HepG2 (cell line): ENCODE measurements at places on chromosomes 1 and 21. TPM values are rescaled to one million over a fixed set of nuclear protein-coding genes. Genes with fewer than 3 reads are reported as not detected.

GRCh38 chr1:176149939-176150807 is 56.9 kb downstream of the COP1 start:
- H3K4me3 ChIP-seq: peak overlapping the region; percentile 37
- H3K4me1 ChIP-seq: peaks cover 44% of the 10 kb centered on the region
- H3K27ac ChIP-seq: peak overlapping the region; percentile 91
- peak; percentile 96 for DNase-seq
- peaks cover 5% of the 10 kb centered on the region for H3K36me3 ChIP-seq

The ZNF593OS gene
- not detected in 2 replicates for total RNA-seq

GRCh38 chr1:37599940-37600339 is 4.2 kb upstream of the GNL2 start:
- peaks cover 10% of the 10 kb centered on the region for H3K4me1 ChIP-seq
- peaks cover 52% of the 10 kb centered on the region; the same call in 2 of the 3 replicates for H3K27me3 ChIP-seq
- H3K36me3 ChIP-seq: no peaks in the 10 kb centered on the region
- DNase-seq: no peak
- no peak overlapping the region for H3K4me3 ChIP-seq

GRCh38 chr1:85494074-85494903 is 29.3 kb upstream of the DDAH1 start:
- no peak overlapping the region for H3K4me3 ChIP-seq
- H3K27ac ChIP-seq: no peak overlapping the region
- H3K27me3 ChIP-seq: no peaks in the 10 kb centered on the region
- no peaks in the 10 kb centered on the region for H3K36me3 ChIP-seq

The OR2L13 gene
- not detected in 2 replicates for total RNA-seq

GRCh38 chr1:41516168-41517061 is 31.9 kb upstream of the EDN2 start:
- H3K36me3 ChIP-seq: no peaks in the 10 kb centered on the region
- peak; percentile 55 for DNase-seq
- peaks cover 21% of the 10 kb centered on the region; the same call in 1 of the 3 replicates for H3K27me3 ChIP-seq
- no peak overlapping the region for H3K4me3 ChIP-seq
- H3K4me1 ChIP-seq: 0 out of 2 replicates have a peak, but pooled peaks cover 5% of the 10 kb centered on the region

DNA sequence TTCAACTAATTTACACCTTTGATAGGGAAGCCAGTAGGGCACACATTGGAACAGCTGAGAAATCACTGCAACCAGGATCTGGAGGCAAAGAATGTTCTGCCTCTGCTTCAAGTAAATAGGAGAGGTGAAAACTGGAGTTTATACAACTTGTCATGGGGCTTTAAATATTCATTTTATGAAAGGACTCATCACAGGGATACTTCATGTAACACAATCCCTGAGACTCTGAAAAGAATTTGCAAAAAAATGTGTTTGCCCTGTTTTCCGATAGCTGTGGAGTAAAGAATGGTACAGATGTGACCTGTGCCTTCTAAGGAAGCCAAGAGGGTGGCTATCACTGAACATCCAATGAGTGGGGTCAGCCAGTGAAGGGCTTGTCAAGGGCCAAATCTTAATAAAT is 152.0 kb downstream of the LMX1A start:
- no peak for DNase-seq
- no peaks in the 10 kb centered on the region for H3K4me1 ChIP-seq
- H3K4me3 ChIP-seq: no peak overlapping the region
- no peaks in the 10 kb centered on the region for H3K27me3 ChIP-seq
- no peak overlapping the region for H3K27ac ChIP-seq
- H3K36me3 ChIP-seq: no peaks in the 10 kb centered on the region

The INTS3 gene
- total RNA-seq: 14.7 and 17.2 TPM in 2 replicates

- H3K27ac ChIP-seq: no peak overlapping the region
- H3K27me3 ChIP-seq: no peaks in the 10 kb centered on the region
- no peak for DNase-seq
- no peaks in the 10 kb centered on the region for H3K4me1 ChIP-seq
These were observed 39.7 kb upstream of the LYST start for GRCh38 chr1:235906436-235906835.

DNA sequence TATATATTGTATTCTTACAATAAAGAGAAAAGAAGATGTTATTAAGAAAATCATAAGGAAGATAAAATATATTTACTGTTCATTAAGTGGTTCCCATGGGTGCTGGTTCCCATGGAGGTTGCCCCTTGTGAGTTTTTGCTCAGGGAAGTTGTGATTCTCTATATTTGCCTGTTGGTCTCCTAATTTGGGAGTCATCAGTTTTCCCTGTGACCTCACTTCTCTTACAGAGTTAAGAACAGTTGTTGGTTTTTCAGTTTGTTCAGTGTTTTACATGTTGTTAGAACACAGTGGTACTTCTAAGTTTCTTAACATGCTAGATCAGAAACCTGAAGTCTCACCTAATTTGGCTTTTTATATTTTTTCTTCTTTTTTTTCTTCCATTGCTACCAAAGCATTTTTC is 109.2 kb downstream of the OSBPL9 start:
- H3K36me3 ChIP-seq: no peaks in the 10 kb centered on the region
- H3K4me3 ChIP-seq: no peak overlapping the region
- no peak overlapping the region for H3K27ac ChIP-seq
- DNase-seq: no peak

GRCh38 chr1:38026592-38027200 is 14.2 kb downstream of the UTP11 start:
- H3K4me3 ChIP-seq: no peak overlapping the region
- H3K27ac ChIP-seq: no peak overlapping the region
- H3K36me3 ChIP-seq: peaks cover 15% of the 10 kb centered on the region
- H3K27me3 ChIP-seq: no peaks in the 10 kb centered on the region
- H3K4me1 ChIP-seq: peaks cover 22% of the 10 kb centered on the region

- H3K4me3 ChIP-seq: no peak overlapping the region
- H3K27ac ChIP-seq: no peak overlapping the region
- H3K27me3 ChIP-seq: no peaks in the 10 kb centered on the region
- H3K36me3 ChIP-seq: peaks cover 70% of the 10 kb centered on the region
- DNase-seq: no peak
These were observed 28.1 kb downstream of the ACBD3 start for GRCh38 chr1:226158457-226158856.

The MMEL1 gene
- total RNA-seq: not detected in 2 replicates

DNA sequence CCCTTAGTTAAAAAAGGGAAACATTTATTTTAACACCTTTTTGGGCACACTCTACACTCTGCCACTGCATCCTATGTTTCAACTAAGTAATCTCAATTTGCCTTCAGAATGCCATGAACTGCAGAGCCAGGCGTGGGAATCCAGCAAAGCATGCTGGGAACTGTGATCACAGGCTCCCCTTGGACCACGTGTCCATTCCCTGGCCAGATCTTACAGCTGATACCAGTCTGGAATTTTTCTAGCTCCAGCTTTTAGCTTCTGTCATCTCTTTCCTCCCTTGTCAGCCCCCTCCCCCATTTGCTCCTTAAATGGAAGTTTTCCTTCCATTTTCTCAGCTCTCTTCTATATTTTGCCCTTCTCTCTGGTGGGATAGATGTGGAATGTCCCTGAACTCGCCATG is 29.4 kb downstream of the RCSD1 start:
- H3K4me1 ChIP-seq: no peaks in the 10 kb centered on the region
- DNase-seq: no peak
- no peak overlapping the region for H3K4me3 ChIP-seq
- no peak overlapping the region for H3K27ac ChIP-seq

GRCh38 chr1:67740543-67740942 is 55.5 kb downstream of the GADD45A start:
- H3K27ac ChIP-seq: no peak overlapping the region
- peaks cover 50% of the 10 kb centered on the region for H3K4me1 ChIP-seq
- H3K36me3 ChIP-seq: no peaks in the 10 kb centered on the region
- H3K27me3 ChIP-seq: no peaks in the 10 kb centered on the region
- DNase-seq: no peak
- H3K4me3 ChIP-seq: no peak overlapping the region

DNA sequence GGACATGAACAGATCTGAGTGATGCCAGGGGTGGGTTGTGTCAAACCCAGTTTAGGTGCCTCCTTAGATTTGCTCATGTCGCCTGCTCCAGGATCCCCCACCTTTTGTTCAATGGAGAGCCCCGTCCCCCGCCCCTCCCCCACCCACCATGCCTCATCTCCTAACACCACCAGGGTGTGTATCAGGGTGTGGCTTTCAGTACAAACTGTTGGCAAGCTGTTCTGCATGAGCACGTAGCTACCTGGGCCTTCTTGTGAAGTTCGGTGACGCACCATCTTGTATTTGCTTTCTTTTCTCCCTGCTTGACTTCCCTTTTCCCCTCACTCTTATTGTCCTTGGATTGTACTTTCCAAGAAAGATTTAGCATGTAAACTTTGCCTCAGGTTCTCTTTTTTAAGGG is 94.8 kb downstream of the EBNA1BP2 start:
- no peak for DNase-seq
- H3K36me3 ChIP-seq: no peaks in the 10 kb centered on the region
- H3K4me3 ChIP-seq: no peak overlapping the region
- peaks cover 19% of the 10 kb centered on the region for H3K4me1 ChIP-seq
- peaks cover 6% of the 10 kb centered on the region; the same call in 2 of the 3 replicates for H3K27me3 ChIP-seq
- no peak overlapping the region for H3K27ac ChIP-seq

The THAP3 gene
- 14.9 and 15.0 TPM in 2 replicates for total RNA-seq

The TDRD5 gene
- total RNA-seq: not detected in 2 replicates

DNA sequence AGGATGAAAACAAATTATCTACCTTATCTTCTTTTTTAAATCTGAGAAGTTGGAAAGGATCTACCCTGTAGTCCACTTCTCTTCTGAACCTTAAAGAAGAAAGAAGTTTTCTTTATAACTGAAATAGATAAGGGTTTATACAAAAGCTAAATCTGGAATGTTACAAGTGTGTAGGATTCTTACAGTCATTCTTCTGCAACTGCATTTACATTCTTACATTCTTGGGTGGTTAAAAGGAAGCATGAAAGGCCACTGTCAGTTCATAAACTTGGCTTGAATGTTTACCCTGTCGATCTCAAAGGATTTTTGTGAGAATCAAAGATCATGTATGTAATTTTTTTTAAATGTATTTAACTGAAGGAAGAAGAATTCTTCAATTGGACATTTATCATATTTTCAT is 142.1 kb upstream of the BRINP3 start:
- H3K4me3 ChIP-seq: no peak overlapping the region
- peaks cover 11% of the 10 kb centered on the region for H3K4me1 ChIP-seq
- DNase-seq: no peak
- no peak overlapping the region for H3K27ac ChIP-seq
- no peaks in the 10 kb centered on the region for H3K27me3 ChIP-seq

DNA sequence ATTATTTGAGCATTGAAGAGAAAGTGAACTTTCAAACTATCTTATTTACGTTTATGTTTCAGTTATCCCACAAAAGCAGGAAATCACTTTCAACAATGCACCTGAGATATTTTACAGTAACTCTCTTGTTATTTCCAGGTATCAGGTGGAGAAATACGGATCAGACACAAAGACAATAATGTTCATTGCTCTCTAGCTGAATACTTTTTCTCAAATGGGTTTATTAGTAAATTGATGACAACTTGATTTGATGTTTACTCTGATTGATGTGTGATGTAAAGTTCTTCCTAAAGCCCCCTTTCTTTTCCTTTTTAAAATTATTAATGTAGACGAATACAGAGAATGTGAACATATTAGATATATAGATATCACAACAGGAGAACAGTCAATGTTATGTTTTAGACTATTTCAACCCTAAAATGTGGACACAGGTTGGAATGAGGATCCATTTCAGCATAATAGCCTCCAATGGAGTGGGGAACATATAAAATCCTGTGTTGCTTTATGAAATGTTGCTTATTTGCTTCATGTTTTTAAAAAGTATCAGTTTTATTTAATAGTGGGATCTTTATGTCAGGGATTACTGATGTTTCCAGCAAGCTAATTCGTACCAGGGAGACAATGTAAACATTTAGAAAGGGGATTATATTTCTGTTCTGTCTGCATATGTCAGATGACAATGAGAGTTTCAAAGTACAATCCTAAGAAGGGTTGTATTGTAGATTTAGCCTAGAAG is 1522.3 kb upstream of the TPTE start:
- H3K4me3 ChIP-seq: no peak overlapping the region
- H3K4me1 ChIP-seq: no peaks in the 10 kb centered on the region
- H3K36me3 ChIP-seq: no peaks in the 10 kb centered on the region
- DNase-seq: peak; percentile 56

- no peaks in the 10 kb centered on the region for H3K27me3 ChIP-seq
- H3K27ac ChIP-seq: no peak overlapping the region
- no peaks in the 10 kb centered on the region for H3K36me3 ChIP-seq
- no peak for DNase-seq
These were observed 29.4 kb downstream of the RWDD3 start for GRCh38 chr1:95263450-95263849.

- no peak overlapping the region for H3K4me3 ChIP-seq
- DNase-seq: no peak
- no peak overlapping the region for H3K27ac ChIP-seq
- H3K36me3 ChIP-seq: no peaks in the 10 kb centered on the region
- no peaks in the 10 kb centered on the region for H3K27me3 ChIP-seq
- no peaks in the 10 kb centered on the region for H3K4me1 ChIP-seq
These were observed 73.5 kb upstream of the TMPRSS15 start for GRCh38 chr21:18477043-18477442.

The TMCC2 gene
- 0.21 and 0.24 TPM in 2 replicates for total RNA-seq

The PSMB4 gene
- total RNA-seq: 336 and 414 TPM in 2 replicates

DNA sequence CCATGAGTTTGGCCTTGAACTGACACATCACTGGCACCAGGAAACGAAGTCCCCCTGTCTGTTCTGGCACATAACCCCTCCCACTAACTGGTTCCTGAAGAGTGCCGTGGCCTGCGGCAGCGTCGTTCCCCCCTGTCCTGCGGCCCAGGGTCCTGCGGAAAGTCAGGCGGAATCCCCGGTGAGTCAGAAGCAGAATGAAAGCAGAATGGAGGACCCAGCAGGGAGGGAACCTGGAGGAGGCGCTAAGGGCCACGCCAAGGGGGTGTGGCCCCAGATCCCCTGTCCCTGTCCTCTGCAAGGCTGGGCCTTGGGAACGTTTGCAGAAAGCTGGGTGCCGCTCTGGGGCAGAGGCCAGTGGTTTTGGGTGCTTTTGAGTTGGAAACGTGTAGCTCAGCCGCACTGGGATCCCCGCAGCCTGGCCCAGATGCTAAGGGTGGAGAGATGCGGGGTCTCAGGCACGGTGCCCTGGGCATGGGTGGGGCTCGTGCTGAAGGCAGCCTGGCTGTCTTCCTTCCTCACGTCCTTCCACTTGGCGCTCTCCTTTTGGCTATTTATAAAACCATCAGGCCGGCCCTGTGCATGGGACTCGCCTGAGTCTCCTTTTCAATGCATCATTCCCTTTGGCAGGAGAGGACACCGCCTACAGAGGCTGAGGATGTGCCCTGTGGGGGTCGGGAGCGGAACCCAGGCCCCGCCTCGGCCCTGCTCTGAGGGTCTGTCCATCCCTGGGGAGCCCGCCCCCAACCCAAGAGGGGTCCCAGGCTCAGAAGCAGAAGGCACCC is 36.2 kb downstream of the TP73 start:
- H3K27ac ChIP-seq: no peak overlapping the region
- no peaks in the 10 kb centered on the region for H3K36me3 ChIP-seq
- H3K4me1 ChIP-seq: no peaks in the 10 kb centered on the region
- no peak for DNase-seq

- H3K4me1 ChIP-seq: no peaks in the 10 kb centered on the region
- H3K27me3 ChIP-seq: no peaks in the 10 kb centered on the region; the same call in 1 of the 2 replicates
These were observed 78.6 kb downstream of the EXTL2 start for GRCh38 chr1:100816049-100816448.
